ENCODE measurements at places on chromosomes 3 and 15. TPM values are rescaled to one million over a fixed set of nuclear protein-coding genes. Genes with fewer than 3 reads are reported as not detected.

- no peak for DNase-seq
These were observed 135.9 kb upstream of the TGFBR2 start for GRCh38 chr3:30470496-30470895.

DNA sequence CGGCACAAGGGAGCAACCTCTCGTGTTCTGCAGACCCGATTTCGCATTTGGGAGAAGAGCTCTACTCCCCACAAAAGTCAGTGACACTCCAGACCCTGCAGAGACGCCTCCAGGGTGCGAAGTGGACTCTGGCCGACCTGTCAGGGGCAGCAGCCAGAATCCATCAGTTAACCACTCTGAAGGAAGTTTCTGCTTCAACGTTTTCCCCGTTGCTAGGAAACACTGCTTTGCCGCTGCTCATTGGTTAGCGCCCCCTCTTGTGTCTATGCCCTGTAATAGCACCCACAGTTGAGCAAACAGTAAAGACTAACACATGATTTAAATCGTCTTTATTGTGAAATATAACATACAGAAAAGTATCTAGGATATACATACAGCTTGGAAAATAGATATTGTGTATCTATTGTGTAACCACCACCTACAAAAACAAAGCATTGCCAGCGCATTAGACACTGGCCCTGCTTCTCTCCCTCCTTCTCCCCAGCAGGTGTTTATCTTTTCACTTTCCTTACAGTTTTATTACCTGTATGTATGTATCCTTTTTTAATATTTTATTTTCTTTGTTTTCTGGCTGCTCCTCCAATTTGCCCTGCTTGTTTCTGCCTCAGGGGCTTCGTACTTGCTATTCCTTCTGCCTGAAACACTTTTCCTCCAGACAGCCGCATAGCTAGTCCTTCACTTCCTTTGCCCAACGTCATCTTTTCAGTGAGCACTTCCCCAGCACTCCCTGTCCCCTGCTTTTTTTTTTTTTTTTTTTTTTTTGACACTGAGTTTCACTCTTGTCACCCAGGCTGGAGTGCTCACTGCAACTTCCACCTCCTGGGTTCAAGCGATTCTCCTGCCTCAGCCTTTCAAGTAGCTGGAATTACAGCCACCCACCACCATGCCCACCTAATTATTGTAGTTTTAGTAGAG lies 38.8 kb downstream of the TMEM40 start:
- DNase-seq: peak; percentile 76

DNA sequence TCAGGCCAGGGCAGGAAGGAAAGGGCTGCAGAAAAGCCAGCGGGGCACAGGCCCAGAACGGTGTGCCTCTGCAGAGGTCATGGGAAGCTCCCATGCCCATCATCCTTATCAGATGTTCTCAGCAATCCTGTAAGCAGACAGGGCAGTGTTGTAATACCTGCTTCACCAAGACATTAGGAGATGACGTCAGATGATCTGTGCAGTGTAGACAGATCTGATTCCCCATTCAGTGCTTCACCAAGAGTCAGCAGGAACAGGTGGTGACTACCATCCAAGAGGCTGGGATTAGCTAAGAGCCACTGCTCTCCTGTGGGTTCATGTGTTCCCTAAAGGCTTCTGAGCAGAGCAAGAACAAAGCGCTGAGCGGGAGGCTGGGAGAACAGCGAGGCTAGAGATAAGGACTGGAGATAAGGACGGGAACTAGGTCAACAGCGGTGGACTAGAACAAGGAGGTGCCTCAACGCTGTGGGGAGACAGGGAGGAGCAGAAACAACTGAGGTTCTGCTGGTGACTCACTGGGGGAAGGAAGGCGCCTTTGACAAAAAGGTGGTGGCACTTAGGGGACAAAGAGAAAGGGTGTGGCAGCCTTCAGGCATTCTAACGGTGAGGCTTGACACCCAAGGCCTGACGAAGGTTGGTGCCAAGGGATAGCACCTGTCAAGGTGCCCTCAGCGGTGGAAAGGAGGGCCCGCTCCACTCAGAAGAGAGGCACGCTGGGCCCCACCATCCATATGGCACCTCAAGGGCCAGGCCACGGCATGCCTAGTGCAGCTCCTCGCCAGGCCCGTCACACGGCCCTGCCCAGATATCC lies 28.4 kb downstream of the CCDC12 start:
- DNase-seq: peak; percentile 42

- no peak for DNase-seq
These were observed 124.8 kb upstream of the LRIG1 start for GRCh38 chr3:66625505-66626216.

The MOBP gene
- total RNA-seq: not detected

The NLGN1 gene
- total RNA-seq: 3.6 TPM

The ZNF502 gene
- total RNA-seq: 9.8 TPM

Data from uterus (tissue), 4 donors.